SJSA1 (cell line): ENCODE measurements at places on chromosomes 7 and 10. TPM values are rescaled to one million over a fixed set of nuclear protein-coding genes. Genes with fewer than 3 reads are reported as not detected.

DNA sequence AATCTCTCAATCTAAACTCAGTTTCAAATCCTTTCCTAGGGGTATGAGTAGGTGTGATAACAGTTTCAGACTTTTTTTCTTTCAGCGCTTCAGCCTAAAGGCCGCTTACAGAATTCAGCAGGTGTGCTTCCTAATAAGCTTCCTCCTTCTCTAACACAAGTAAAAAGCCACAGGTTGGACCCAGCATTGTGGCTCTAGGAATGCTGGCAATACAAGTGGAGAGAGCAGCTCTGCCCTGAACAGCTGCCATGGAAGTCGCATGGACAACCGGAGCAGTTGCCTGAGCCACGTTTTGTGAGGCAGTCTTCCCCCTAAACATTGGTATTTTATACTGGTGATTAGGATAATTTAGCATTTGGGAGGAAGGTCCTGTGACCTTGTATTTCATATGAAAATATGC lies 83.5 kb downstream of the ST7 start:
- DNase-seq = no peak
- no peaks in the 10 kb centered on the region for H3K4me1 ChIP-seq
- H3K36me3 ChIP-seq = no peaks in the 10 kb centered on the region
- H3K4me3 ChIP-seq = no peak overlapping the region

GRCh38 chr10:49296836-49297235 lies 2.1 kb upstream of the C10orf71 start:
- H3K27ac ChIP-seq = no peak overlapping the region
- no peak overlapping the region for H3K4me3 ChIP-seq
- no peaks in the 10 kb centered on the region for H3K4me1 ChIP-seq
- no peaks in the 10 kb centered on the region for H3K36me3 ChIP-seq
- DNase-seq = no peak

DNA sequence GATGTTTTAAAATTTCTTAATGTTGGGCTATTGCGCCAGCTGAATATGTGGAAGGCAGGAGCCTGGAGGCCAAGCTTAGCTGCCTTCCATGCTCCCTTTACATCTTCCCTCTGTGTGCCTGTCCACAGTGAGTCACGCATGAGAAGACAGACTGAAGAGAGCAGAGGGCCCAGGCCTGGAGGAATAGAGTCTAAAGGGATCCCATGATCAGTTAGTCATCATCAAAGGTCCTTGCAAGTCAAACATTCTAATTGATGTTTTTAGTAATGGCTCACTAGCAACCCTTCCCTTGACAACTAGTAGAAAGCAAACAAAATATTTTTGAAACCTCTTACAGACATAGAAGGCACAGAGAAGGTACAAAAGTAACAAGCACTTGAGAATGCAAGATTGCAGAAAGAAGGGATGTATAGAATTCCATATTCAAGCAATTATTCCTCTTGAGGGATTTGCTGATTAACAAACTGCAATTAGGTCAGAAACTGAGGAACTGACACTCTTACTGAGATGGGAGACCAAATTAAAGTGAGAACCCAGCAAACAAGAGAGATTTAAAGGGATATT lies 30.7 kb upstream of the APBB1IP start:
- H3K27me3 ChIP-seq = no peaks in the 10 kb centered on the region
- H3K4me1 ChIP-seq = no peaks in the 10 kb centered on the region
- no peak overlapping the region for H3K27ac ChIP-seq
- H3K36me3 ChIP-seq = no peaks in the 10 kb centered on the region
- H3K4me3 ChIP-seq = no peak overlapping the region

- no peaks in the 10 kb centered on the region for H3K27me3 ChIP-seq
- no peaks in the 10 kb centered on the region for H3K36me3 ChIP-seq
- no peak overlapping the region for H3K27ac ChIP-seq
- H3K4me1 ChIP-seq = no peaks in the 10 kb centered on the region
- DNase-seq = no peak
- no peak overlapping the region for H3K4me3 ChIP-seq
Observed at GRCh38 chr7:37822946-37823345, 25.5 kb upstream of the NME8 start.

GRCh38 chr10:84333864-84334451 lies 5.6 kb downstream of the CCSER2 start:
- peaks cover 17% of the 10 kb centered on the region for H3K36me3 ChIP-seq
- H3K27ac ChIP-seq = no peak overlapping the region
- DNase-seq = no peak
- H3K27me3 ChIP-seq = no peaks in the 10 kb centered on the region
- H3K4me3 ChIP-seq = no peak overlapping the region

Gene GAD2
- total RNA-seq = not detected in 2 replicates

Gene PEX1
- total RNA-seq = 9.8 and 10.8 TPM in 2 replicates

DNA sequence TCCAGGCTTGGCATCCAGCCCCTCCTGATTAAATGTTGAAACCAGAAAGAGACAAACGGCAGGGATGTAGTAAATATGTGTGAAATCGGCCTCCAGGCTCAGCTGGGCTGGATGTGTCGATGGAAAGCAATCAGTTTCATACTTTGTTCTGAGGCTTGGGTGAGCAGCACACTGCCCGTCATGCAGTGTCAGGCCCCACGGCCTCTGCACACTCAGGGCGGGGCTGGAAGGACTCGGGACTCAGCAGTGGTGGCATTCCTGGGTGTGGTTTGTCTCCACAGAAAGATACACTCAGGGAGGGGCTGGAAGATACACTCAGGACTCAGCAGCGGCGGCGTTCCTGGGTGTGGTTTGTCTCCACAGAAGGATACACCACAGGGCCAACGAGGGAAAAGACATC lies 22.0 kb downstream of the ADGRA1 start:
- no peaks in the 10 kb centered on the region for H3K4me1 ChIP-seq
- no peaks in the 10 kb centered on the region for H3K27me3 ChIP-seq
- H3K36me3 ChIP-seq = no peaks in the 10 kb centered on the region
- no peak for DNase-seq

GRCh38 chr7:70736715-70737460 lies 395.1 kb upstream of the GALNT17 start:
- no peaks in the 10 kb centered on the region for H3K27me3 ChIP-seq
- no peak overlapping the region for H3K4me3 ChIP-seq
- no peaks in the 10 kb centered on the region for H3K4me1 ChIP-seq
- H3K36me3 ChIP-seq = no peaks in the 10 kb centered on the region
- H3K27ac ChIP-seq = no peak overlapping the region

Gene NME8
- total RNA-seq = not detected in 2 replicates

GRCh38 chr7:130350945-130351790 lies 6.6 kb downstream of the CPA5 start:
- no peak overlapping the region for H3K4me3 ChIP-seq
- no peaks in the 10 kb centered on the region for H3K36me3 ChIP-seq
- no peaks in the 10 kb centered on the region for H3K27me3 ChIP-seq
- peaks cover 53% of the 10 kb centered on the region for H3K4me1 ChIP-seq

DNA sequence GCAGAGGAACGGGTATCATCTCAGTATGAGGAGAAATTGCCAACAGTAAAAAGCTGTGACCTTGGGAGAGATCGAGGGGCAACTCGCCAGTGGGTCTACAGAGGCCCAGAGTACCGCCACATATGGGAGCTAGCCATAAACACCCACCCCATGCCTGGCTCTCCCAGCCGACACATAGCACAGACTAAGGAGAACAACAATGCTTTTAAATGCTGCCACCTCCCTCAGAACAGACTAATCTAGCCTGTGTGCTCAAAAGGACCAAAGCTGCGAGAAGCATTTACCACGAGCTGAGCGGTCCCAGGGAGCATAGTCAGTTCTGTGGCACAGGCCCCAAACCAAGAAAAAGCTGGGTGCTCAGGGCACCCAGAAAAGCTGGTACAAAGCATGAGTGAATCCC lies 73.3 kb downstream of the LSM5 start:
- no peak overlapping the region for H3K4me3 ChIP-seq
- no peaks in the 10 kb centered on the region for H3K4me1 ChIP-seq
- no peaks in the 10 kb centered on the region for H3K36me3 ChIP-seq
- peaks cover 10% of the 10 kb centered on the region for H3K27me3 ChIP-seq
- DNase-seq = no peak

- no peaks in the 10 kb centered on the region for H3K27me3 ChIP-seq
- no peak overlapping the region for H3K4me3 ChIP-seq
- H3K36me3 ChIP-seq = peaks cover 38% of the 10 kb centered on the region
- H3K27ac ChIP-seq = peak overlapping the region; percentile 60
Observed at GRCh38 chr10:93461109-93461806, 20.9 kb downstream of the MYOF start.

Gene PRTFDC1
- total RNA-seq = 15.0 and 48.6 TPM in 2 replicates

Gene MMS19
- 60.5 and 71.3 TPM in 2 replicates for total RNA-seq

- H3K36me3 ChIP-seq = no peaks in the 10 kb centered on the region
- DNase-seq = no peak
- H3K4me1 ChIP-seq = no peaks in the 10 kb centered on the region
- H3K27ac ChIP-seq = no peak overlapping the region
- H3K27me3 ChIP-seq = peaks cover 41% of the 10 kb centered on the region
- H3K4me3 ChIP-seq = no peak overlapping the region
Observed at GRCh38 chr10:97138174-97138573, 47.6 kb downstream of the SLIT1 start.

DNA sequence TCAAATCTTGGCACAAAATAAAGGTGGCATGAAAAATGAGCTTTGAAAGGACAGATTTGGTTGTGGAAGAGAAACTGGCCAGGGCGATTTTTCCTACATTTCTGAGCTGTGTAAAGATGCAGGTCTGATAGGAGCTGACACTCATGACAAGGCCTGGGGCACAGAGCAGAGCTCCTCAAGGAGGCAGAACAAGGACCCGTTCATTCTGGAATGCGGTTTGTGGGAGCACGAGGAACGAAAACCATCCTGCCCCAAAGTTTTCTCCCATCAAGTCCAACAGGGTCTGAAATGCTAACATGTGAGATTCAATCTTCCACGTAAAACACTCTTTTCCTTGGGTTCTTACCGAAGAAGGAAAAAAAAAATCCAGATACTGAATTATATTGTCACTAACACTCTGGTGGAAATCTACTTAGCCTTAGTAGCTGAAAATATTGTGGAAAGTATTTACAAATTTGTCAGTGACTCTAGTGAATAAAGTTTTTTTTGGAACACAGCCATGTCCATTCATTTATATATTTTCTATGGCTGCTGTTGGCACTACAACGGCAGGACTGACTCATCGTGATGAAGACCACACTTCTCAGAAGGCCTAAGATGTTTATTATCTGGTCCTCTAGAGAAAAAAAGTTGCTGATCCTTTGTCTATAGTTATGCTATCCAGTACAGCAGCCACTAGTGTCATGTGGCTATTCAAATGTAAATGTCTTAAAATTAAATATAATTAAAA lies 215.7 kb downstream of the BAMBI start:
- H3K4me3 ChIP-seq = no peak overlapping the region
- peak overlapping the region; percentile 32 for H3K27ac ChIP-seq
- H3K4me1 ChIP-seq = peaks cover 14% of the 10 kb centered on the region
- no peaks in the 10 kb centered on the region for H3K27me3 ChIP-seq
- no peaks in the 10 kb centered on the region for H3K36me3 ChIP-seq

DNA sequence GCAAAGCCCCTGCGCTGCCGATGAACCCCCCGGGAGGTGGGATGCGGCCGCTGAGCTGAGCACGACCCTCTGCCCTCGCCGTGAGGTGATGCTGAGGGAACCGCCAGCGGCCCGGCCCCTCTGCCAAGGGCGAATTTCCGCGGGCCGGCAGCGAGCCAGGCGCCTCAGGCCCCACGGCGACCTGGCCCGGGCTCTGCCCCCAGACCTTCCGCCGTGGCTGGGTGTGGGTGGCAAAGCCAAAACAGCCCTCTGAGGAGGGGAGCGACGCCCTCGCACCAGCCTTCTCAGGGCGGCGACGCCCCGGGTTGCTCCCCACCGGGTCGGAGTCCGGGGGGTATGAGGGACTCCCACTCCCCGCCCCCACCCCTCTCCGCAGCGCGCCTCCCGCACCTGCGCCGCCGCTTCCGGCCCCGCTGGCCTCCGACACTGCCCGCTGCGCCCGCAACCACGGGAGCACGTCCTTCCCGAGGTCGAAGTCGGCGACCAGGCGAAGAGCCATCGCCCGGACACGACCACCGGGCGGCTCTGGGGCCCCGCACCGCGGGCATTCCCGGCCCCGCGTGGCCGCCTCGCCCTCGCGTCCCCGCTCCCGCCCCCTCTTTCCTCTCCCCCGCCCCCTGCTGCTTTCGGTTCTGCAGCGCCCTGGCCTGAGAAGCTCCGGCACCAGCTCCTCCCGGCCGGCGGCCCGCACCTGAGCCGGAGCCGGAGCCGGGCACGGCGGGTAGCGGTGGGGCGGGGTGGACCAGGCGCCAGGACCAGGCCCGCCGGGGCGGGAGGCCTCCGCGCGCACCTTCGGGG lies at the start of gene GSAP:
TSS of gene GSAP (minus strand) at position 527 of the 798 bp plus-strand sequence. CDS start at position 499, 28 bp downstream.
- peaks cover 21% of the 10 kb centered on the region for H3K4me1 ChIP-seq
- DNase-seq = peak; percentile 50
- H3K27me3 ChIP-seq = no peaks in the 10 kb centered on the region
- H3K27ac ChIP-seq = no peak within 1 kb of the TSS
- peak within 1 kb of the TSS; percentile 75 for H3K4me3 ChIP-seq

DNA sequence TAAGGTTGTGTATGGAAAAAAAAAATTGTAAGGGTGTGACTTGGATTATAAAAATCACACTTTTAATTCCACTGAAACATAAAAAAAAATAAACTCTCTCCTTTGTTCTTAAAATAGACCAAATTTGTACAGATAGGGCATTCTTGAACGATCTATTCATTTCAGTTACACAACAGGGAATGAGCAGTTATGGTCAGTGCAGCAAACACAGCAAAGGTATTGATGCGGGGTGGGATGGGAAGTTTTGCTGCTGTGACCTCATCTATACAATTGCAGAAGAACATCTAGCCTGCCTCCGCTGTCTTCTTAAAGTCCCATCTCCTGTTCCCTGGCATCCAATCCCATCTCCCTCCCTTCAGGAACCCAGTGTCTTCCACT lies 580.2 kb downstream of the SUGCT start:
- peaks cover 21% of the 10 kb centered on the region for H3K4me1 ChIP-seq
- no peak for DNase-seq
- H3K27ac ChIP-seq = no peak overlapping the region
- H3K4me3 ChIP-seq = no peak overlapping the region
- no peaks in the 10 kb centered on the region for H3K27me3 ChIP-seq
